Posterior cingulate gyrus (tissue), 11 donors: ENCODE measurements at places on chromosomes 13 and 19.

GRCh38 chr13:72168126-72168855 is 301.3 kb upstream of the DACH1 start:
- DNase-seq = no peak

- DNase-seq = no peak
Observed at GRCh38 chr19:57947088-57947418, 453 bp downstream of the ZNF256 start.

GRCh38 chr13:99078017-99078771 is 100.3 kb upstream of the DOCK9 start:
- no peak for DNase-seq

GRCh38 chr13:36548129-36548528 is 115.8 kb downstream of the CCNA1 start:
- no peak for DNase-seq
